ENCODE measurements at places on chromosomes 16 and 17. TPM values are rescaled to one million over a fixed set of nuclear protein-coding genes. Genes with fewer than 3 reads are reported as not detected.

TOP2A gene
- 68.5 TPM for total RNA-seq

- DNase-seq = no peak
These were observed 65.7 kb downstream of the TMEM132E start for GRCh38 chr17:34644941-34645550.

SLX1B gene
- 8.3 TPM for total RNA-seq

WIPI1 gene
- 74.2 TPM for total RNA-seq

DNA sequence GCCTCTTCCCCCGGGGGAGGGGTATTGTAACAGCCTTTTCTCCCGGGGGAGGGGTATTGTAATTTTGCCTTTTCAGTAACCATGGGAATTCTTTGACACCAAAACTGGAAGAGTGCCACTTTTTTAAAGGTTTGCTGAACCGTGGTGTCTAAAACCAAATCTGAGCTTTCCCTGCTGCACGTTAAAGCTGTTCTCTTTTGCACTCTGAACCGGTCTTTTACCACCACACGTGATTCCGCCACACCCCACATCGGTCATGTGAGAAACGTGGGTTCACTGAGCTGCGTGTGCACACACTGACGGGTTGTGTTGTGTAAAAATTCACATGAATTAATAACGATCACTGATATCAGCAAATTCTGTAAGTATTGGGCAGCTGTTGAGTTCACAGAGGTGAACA, 9.2 kb upstream of the ACSF3 start:
- no peak for DNase-seq

NPIPA2 gene
- not detected for total RNA-seq

DNA sequence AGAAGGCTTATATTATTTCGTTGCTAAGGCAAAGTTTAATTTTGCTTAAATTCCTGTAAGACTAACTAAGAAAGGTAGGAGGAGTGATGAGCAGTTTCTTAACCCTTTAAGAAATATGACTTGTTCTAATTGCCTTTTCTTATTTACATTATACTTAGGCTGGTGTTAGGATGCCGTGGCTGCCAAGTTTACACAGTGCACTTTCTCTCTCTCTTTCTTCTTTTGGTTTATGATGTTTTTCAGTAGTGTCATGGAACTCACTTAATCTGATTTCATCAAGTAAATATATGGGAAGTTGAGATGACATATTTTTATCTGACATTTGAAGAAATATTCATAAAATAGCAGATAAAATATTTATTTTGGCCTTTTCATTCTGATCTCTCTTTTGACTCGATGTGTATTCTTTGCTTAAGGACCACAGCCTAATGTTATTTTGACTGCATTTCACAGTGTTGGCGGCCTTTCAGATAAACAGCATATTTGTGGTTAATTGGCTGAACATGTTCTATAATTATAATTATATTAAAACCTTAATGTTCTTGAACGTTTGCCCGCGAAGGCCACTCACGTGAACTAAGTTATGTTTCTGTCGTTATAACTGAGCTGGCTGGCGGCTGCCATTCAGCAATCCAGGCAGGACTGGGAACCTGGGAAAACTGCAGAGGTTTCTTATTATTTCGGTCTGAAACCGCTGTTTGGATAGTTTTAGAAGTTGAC, 191.6 kb downstream of the WWOX start:
- DNase-seq = no peak

DNA sequence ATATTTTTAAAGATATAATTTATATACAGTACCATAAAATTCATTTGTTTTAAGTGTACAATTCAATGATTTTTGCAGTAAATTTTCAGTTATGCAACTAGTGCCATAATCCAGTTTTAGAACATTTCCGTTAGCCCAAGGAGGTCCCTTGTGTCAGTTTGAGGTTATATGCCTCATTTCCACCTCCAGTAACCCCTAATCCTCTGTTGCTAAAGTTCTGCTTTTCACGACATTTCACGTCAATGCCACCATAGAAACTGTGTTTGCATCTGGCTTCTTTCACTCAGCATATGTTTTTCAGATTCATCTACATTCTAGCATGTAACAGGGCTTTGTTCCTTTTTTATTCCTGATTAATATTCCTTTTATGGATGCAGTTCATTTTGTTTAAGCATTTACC, 42.4 kb upstream of the NUDT7 start:
- DNase-seq = no peak

- DNase-seq = peak; percentile 18
These were observed 9.9 kb downstream of the CMTM2 start for GRCh38 chr16:66588981-66589713.

DNA sequence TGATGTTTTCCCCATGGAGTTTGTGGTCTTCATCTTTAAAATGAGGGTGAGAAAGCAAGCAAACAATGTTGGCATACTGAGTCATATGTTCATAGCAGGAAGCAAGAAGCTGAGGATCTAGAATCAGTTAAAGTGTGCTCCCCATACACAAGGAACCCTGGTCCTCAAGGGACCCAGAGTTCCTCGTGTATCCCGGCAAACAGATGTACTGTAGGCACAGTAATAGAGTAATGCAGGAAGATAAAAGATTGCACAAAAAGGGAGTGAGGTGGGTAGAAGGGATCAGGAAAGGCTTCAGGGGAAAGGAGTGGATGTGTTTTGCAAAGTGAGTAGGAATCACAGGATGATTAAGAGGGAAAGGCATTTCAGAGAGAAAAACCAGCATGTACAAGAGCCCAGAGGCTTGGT, 412.3 kb upstream of the CDH11 start:
- DNase-seq = peak; percentile 43

DNA sequence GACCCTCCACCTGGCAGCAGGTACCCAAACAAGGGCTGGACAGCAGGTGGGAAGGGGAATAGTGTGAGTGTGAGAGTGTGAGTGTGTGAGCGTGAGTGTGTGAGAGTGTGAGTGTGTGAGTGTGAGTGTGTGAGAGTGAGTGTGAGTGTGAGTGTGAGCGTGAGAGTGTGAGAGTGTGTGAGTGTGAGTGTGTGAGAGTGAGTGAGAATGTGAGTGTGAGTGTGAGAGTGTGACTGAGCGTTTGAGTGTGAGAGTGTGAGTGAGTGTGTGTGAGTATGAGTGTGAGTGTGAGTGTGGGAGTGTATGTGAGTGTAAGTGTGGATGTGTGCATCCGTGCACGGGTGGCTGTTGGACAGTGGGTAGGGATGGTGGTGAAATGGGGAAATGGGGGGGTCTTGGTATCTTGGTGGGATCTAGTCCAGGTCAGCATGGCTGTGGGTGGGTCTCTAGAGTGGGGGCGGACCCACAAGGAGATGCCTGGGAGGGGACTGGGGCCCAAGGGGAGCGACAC, 408 bp downstream of the ADGRG1 start:
- no peak for DNase-seq

CCL17 gene
- total RNA-seq = not detected

RGS11 gene
- total RNA-seq = under 0.01 TPM

- no peak for DNase-seq
These were observed 26.0 kb downstream of the PLD6 start for GRCh38 chr17:17180141-17180603.

GRCh38 chr17:55308613-55309391, 44.0 kb downstream of the HLF start:
- no peak for DNase-seq

- no peak for DNase-seq
These were observed 102.5 kb upstream of the CDH5 start for GRCh38 chr16:66263973-66264310.

GRCh38 chr17:17684906-17685774, 3.9 kb downstream of the RAI1 start:
- peak; percentile 66 for DNase-seq

GRCh38 chr16:57423152-57423551, 18.6 kb downstream of the CCL17 start:
- no peak for DNase-seq

RHBDL1 gene
- total RNA-seq = 0.72 TPM

DNA sequence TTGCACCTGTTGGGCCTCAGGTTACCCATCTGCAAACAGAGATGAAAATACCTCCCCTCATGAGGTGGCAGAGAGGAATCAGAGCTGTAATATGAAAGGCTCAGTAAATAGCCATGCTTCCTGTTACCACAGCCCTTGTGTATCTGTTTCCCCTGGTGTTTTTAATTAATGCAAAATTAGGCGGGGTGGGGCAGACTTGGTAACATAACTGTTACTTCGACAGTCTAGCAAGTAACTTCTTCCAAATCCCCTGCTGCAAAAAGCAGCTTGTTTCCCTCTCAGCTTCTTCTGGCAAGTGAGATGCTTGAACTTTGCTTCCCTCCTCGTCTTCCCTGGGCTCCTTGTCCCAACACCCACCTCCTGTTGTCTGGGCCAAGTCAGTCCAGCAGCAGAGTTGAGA, 381.5 kb downstream of the CPPED1 start:
- DNase-seq = no peak

- DNase-seq = no peak
These were observed 333.0 kb upstream of the C16orf82 start for GRCh38 chr16:26733710-26734109.

PLLP gene
- total RNA-seq = not detected

DNA sequence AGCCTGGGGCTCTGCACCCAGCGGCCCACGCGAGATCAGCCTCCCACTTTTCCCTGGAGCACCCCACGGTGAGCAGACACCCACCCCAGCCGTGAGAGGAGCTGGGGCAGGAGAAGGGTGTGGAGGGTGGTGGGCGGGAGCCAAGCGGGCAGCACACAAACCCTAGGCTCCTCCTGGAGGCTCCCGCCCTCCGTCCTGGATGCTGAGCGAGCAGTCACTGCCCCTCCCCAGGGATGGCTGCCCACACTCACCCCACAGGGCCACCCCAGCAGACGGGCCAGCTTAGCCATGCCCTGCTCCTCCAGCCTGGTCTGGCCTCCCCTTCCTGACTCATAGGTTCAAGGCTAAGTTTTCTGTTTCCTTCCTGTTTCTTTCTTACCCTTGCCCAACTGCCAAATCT, 15.7 kb upstream of the ABCC3 start:
- no peak for DNase-seq

CTRB2 gene
- not detected for total RNA-seq

TBC1D3C gene
- total RNA-seq = not detected

- DNase-seq = peak; percentile 44
These were observed 116.5 kb downstream of the CMIP start for GRCh38 chr16:81560979-81561657.

KCNAB3 gene
- total RNA-seq = 0.36 TPM

GRCh38 chr16:50266337-50267091, at the start of gene ADCY7:
TSS of gene ADCY7 (plus strand) at chr16:50266551. CDS start at chr16:50288180, 21,629 bp downstream.
- DNase-seq = peak; percentile 78

TMIGD1 gene
- not detected for total RNA-seq

GRCh38 chr16:55779402-55780094, 53.3 kb downstream of the CES1 start:
- DNase-seq = no peak

GRCh38 chr16:76565542-76565941, 288.3 kb downstream of the CNTNAP4 start:
- no peak for DNase-seq

DNA sequence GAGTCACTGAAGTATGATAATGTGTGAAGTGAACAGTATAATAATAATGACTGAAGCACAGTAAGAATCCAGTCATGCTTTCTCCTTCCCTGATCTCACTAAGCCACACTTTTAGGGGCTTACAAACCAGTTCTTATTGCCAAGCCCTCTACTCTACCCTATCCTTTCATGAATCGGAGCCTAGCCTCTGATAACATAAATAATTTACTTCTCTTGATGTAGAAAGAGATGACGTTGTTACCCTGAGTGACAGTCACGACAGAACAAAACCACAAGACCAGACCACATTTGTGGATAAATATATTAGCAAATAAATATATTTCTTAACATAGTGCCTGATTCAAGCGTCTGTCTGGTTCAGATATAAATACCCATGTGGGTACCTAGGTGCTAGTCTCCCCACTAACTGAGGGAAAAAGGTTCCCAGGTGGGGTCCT, 1.4 kb upstream of the SUPT4H1 start:
- no peak for DNase-seq

TNFRSF13B gene
- total RNA-seq = not detected

DNA sequence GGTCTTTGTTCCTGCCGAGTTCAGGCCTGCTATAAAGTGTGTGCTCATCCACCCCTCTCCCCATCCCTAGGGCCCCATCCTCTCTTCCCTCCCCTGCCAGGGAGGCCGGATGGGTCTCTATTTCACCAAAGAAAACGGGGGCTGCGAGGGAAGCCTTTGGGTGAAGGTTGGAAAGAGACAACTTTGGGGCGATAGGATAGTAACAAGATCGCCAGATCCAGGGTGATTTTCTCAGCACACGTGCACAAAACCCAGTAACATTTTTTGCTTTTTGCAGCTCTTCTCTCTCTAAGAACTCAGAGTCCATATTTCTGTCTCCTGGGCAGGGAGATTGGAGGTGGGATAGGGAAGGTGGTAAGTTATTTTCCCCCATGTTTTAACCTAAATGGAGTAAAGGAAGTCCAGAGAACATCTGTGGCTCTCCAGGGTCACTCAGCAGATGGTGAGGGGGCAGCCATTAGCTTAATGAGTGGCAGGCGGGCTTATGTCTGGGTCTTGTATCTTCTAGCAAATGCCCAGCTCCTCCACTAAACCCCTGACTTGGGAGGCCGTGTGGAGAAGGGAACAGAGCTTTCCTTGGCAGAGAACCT, 6.9 kb downstream of the CCR7 start:
- DNase-seq = no peak

GRCh38 chr16:78577630-78578029, 478.2 kb downstream of the WWOX start:
- no peak for DNase-seq

DNA sequence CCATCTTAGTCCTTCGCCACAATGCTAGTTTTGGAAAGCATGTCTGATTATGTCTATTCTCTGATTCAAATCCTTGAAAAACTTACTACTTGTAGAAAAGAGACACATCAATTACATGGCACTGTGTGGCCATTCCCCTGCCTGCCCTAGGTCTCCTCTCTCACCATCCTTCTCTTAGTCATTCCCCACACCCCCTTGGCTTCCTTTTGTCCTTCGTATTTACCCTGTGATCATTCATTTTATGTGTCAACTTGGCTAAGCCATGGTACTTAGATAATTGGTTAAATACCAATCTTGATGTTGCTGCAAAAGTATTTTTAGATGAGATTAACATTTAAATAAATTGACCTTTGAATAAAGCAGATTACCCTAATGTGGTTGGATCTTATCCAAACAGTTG, 122.9 kb upstream of the CDH11 start:
- DNase-seq = no peak

SPHK1 gene
- total RNA-seq = 45.8 TPM

DNA sequence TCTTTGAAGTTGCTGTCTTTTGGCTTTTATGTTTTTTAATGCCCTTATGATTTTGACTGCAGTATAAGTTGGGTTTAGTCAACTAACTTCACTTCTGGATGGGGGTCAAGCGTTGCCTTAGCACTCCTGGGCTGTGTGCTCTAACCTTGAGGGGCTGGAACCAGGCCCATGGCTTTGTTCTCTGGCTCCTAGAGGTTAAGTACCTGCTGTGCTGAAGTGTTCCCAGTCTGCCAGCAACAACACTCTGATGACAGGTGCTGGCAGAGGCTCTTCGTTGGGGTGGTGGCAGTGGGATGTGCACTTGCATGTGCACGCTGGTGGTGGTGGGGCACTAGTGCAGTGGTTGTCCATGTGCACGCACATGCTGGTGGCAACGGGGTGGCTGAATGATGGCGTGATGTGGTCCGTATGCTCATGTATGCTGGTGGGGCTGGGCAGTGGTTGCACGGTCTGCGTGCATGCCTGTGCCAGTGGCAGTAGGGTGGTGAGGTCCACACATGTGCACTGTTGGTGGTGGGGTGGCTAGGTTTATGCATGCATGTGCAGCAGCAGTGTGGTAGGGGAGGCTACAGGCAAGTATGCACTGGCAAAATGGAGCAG, 447.8 kb upstream of the GOT2 start:
- DNase-seq = no peak

- peak; percentile 28 for DNase-seq
These were observed 626.6 kb upstream of the SOX9 start for GRCh38 chr17:71494062-71494855.
